Activated CD4-positive, CD25-positive, alpha-beta regulatory T cell treated with anti-CD3 and anti-CD28 coated beads, Interleukin-2, amount 50 U/mL, for 16 hours (primary cell): ENCODE measurements at places on chromosomes 7 and 10.

GRCh38 chr10:100980311-100980710 lies 7.0 kb downstream of the MRPL43 start:
- no peak for DNase-seq

GRCh38 chr7:99863847-99864440 lies 12.9 kb downstream of the OR2AE1 start:
- DNase-seq = no peak

- no peak for DNase-seq
Observed at GRCh38 chr7:48660306-48660870, 264.0 kb upstream of the CDC14C start.

- no peak for DNase-seq
Observed at GRCh38 chr7:142338633-142339501, 81.0 kb upstream of the PRSS58 start.

- DNase-seq = no peak
Observed at GRCh38 chr10:113893570-113893969, 39.1 kb downstream of the NHLRC2 start.

GRCh38 chr10:98293550-98294269 lies 25.7 kb upstream of the LOXL4 start:
- no peak for DNase-seq

DNA sequence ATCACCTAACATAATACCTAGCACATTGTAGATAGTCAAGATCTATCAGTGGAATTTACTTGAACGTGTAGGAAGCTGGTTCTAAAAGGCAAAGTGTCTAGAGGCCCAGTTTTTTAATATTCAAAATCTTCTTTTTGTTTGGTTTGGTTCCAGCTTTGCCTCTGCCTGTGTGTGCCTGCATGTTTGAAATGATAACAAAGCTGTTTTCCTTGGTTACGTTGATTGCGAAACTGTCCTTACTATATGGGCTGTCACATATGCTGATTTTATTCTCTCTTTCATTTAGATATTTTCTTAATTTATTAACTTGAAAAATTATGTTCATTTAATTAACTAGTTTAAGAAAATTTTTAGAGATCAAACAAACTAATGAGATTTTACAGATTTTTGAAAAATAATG lies 237.3 kb downstream of the SEMA3A start:
- DNase-seq = no peak
